ENCODE measurements at places on chromosomes 6 and 20.
A peak's percentile ranks its signal among the peaks of the same experiment; 100 is the strongest.

- DNase-seq, result no peak
These were observed 145.2 kb downstream of the SOBP start for GRCh38 chr6:107635057-107635515.

- DNase-seq, result no peak
These were observed 31.5 kb downstream of the CFAP61 start for GRCh38 chr20:20083807-20084206.

DNA sequence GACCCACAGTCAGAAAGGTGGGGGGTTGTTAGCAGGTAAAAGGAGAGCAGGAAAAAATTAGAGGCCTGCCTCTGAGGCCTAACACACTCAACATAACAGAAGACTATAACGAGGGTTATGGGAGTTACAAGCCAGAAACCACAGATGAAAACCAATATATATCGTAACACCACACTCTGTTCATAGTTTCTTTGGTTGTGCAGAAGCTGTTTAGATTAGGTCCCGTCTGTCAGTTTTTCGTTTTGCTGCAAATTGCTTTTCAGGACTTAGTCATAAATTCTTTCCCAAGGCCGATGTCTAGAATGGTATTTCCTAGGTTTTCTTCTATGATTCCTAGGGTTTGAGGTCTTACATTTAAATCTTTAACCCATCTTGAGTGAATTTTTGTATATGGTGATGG is 3.7 kb upstream of the MAP3K5 start:
- DNase-seq, result no peak

GRCh38 chr6:165266191-165266590 is 43.2 kb downstream of the C6orf118 start:
- DNase-seq, result no peak

DNA sequence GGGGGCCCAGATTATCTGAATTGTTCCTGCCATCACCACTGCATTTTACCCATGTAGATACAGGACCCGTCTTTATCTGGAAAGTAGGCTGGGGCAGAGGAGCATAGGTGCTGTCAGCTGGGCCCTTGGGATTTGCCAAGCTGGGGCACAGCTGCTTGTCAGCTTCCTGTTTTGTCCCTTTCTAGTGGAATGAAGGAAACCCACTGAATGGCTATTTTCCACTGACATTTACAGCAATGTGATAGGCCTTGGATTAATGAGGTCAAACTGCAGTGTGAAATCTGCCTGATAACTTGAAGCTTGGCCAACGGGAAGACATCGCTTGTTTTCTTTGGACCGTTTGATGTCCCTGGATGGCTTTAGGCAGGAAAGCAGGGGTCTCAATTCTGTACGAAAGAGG is 6.7 kb downstream of the PPP1R16B start:
- DNase-seq, result no peak

GRCh38 chr6:30894935-30895334 is 10.6 kb downstream of the DDR1 start:
- DNase-seq, result no peak

- DNase-seq, result no peak
These were observed 4.1 kb downstream of the HLA-B start for GRCh38 chr6:31352683-31353383.

DNA sequence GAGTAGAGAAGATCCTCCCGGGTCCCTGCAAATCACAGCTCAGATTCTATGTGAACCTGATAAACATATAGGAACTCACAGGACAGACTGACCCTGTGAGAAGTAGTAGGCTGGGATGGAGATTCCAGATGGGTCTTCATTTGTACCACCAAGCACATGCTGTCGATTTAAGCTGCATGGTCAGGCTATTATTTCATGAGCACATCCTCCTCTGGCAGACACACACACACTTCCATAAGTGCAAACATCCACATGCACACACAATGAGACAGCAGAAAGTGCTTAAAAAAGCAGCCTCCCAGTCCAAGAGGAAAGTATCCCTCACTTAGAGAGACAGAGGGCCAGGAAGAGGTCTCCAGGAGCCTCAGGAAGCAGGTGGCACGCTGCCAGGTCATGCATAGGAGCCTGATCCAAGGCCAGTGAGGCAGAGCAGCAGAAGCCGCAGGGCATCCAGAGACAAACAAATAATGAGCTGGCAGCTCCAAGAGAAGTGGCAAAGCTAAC is 131.8 kb downstream of the UNC5CL start:
- DNase-seq, result no peak

- no peak for DNase-seq
These were observed 7.3 kb downstream of the PNRC1 start for GRCh38 chr6:89087881-89088280.

DNA sequence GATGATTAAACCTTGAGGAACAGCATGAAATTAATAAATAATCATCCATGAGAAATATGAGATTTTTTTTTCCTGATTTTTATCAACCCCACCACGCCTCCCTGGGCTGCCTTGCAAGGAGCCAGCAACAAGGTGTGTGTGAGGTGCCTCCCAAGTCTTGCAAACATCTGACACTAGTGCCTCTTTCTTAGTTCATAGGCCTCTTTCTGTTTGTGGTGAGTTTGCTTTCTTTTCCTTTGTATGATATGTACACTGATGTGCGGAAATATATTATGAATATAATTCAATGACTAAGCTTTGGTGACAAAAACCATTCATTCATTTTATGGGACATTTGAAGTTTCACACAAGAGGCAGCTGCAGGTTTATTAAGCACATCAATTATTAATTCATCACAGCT is 63.2 kb upstream of the SYNDIG1 start:
- DNase-seq, result no peak

GRCh38 chr6:90947184-90948064 is 360.6 kb upstream of the MAP3K7 start:
- no peak for DNase-seq

DNA sequence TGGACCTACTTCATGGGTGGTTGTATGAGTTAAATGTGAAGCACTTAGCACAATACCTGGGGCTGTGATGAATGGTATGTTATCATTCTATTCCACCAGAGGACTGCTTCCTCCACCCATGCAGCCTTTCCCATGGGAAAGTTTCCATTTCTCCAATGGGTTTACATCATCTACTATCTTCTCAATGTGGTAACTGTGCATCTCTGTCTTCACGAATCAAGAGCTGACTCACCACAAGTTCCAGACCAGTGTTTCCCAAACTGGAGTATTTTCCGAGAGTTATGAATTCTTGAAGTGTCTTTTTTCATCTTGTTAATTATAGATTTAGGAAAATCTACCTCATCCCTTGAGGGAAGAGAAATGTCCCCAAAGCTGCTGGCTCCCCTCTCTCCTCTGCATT is 182.8 kb downstream of the UNC5CL start:
- DNase-seq, result no peak

- DNase-seq, result no peak
These were observed 974.1 kb downstream of the EYS start for GRCh38 chr6:64732888-64733287.

DNA sequence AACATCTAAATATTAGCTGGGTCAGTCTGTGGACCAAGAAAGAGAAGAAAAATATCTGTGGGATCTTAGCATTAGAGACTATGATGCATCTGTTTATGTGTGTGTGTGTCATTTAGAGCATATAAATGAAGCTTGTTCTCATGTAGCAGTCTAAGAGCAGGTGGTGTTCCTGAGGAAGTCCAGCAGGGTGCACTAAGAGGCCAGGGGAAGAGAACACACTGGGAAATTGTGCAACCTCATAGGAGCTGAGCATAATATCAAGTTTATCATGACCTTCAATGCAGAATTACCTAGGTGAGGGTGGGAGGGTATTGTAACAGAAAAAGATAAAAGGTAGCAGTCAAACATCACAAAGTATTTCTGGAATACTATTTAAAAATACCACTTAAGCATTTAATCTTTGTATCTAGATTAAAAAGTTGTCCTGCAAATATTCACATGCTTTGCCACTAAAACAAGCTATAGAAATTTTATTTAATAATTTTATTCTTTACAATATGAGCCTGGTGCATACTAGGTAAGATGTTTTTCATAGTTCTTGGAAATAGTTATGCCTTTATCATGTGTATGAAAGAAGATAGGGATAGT is 80.5 kb downstream of the SMPDL3A start:
- DNase-seq, result no peak

- DNase-seq, result no peak
These were observed 82.2 kb upstream of the LRFN2 start for GRCh38 chr6:40669343-40669742.

DNA sequence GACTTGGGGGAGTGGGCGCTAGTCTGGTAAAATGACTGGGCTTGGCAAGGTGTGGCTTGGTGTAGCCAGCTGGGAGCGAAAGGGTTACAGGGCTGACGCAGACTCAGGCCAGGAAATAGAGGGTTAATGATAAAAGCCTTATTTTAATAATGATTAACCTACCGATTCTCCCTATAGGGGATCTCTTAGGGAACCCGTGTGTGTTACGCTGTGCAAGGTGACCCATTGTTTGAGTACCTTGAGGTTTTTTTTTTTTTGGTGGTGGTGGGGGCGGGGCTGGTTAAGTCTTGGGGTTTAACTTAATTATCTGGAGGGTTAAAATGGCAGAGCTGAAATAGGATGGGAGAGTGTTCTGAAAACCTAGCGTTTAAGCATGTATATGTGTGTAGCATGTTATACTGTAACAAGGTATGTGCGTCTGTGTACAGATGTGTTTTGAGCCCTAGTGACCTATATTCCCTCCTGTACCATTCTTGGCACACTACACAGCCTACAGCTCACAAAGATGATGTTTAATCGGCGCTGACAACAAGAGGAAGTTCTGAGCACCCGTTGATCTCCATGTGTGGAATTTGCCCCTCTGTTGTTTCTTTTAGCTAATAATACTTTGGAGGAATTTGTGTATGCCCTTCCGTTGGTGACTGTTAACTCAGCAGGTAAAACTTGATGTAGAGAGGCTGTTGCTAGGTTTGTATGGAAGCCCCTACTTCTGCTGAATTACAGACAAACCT is 1.3 kb downstream of the CARMIL1 start:
- no peak for DNase-seq

DNA sequence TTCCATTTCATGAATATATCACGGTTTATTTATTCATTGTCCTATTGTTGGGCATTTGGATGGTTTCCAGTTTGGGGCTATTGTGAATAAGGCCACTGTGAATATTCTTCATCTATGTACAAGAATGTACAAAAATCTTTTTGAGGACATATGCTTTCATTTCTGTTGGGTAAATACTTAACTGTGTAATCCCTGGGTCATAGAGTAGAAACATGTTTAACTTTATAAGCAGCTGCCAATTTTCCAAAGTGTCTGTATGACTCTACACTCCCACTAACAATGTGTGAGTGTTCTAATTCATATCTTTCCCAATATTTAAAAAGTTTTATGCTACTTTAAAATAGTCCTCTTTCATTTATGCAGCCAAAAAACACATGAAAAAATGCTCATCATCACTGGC is 98.6 kb downstream of the UST start:
- no peak for DNase-seq

- DNase-seq, result no peak
These were observed 311.2 kb upstream of the OPRM1 start for GRCh38 chr6:153727885-153728284.

DNA sequence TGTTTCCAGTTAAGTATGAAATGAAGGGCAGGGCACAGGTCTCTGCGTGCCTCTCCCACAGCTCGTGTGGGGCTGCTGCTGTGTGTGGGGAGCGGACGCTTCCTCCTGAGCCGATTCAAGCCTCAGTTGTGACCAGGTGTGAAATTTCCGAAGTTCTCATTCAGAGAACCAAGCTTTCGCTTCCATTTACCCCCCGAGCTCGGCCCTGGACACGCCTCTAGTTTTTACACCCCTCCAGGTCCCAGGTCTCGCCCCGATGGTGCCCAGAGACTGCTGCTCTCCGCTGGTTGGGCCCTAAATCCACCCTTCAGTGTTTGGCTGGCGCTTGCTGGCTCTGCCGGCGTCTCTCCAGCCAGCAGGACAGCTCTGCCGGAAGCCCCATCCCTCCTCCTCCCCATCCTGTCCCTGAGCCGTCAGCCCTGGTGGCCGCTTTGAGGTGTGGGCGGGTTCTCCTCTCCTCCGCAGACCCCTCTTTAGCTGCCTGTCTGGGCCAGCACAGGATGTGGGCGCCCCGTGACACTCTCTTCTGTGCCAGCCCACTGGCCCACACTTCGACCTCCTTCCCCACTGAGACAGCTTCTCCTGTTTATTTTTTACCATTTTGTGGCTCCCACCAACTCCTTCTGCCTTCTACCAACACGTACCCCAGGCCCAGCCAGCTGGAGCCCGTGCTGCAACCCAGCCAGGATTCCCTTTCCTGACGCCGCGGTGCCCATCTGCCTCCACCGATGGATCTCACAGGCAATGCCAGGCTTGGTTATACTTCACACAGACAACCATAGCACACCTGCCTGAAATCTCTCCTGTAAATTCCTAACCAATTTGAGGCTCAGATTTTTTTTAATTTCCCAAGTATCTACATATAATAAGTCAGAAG is 142.8 kb downstream of the DLL1 start:
- DNase-seq, result peak; percentile 23

DNA sequence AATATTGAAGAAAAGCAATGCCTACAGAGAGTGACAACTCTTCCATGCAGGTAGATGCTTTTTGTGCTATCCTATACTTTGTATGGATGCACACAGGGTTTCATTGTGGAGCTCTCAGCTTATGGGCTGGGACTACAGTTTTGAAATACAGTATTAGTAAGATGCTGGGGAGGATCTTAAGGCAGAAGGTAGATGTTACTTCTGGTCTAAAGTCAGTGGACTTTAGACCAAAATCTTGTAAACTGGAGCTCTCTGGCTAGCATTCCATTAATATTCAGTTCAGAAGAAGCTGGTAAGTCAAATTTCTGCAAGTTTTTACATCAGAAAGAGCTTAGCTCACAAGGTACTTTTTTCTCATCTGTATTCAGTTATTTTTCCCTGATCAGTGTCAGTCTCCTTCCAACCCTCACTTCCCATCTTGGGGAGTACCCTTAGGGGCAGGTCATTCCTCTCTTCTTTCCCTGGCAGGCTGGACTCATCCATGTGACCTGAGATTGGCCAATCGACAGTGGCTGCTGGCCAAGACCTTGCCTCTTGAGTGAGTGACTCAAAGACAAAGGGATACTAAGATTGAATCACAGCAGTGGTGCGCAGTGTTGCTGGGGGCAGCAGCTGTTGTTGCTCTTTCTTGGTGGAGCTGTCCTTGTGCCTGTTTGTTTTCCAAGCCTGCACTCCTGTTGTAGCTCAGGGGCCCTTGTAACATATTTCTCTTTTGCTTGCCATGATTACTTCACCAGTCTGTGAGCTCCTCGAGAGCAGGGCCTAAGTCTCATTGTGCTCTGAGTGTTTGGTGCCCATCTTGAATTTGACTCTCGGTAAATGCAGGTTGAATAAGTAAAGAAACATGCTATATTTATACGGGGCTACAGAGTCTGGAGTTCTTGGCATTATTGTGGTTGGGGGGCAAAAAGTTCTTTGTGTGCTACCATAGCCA is 2.8 kb upstream of the PHF20 start:
- DNase-seq, result no peak

- DNase-seq, result peak; percentile 74
These were observed 35.7 kb upstream of the HLA-E start for GRCh38 chr6:30453508-30454116.

DNA sequence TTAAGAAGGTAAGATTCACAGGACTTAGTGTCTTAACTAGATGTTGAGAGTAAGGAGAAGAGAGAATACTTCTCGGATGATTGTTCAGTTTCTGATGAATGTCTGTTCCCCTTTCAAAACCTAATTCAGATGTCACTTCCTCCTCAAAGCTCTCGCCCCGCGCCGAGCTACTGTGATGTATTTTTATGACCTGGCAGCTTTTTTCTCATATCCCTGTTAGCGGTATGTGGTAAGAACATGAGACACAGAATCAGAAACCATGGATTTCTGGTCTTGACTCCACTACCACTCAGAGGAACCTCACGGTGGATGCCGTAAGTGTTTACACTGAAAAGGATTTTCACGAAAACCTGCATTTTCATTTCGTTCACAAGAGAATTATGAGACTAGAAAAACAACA is 48.4 kb downstream of the CEP43 start:
- no peak for DNase-seq

All from activated CD4-positive, alpha-beta T cell treated with anti-CD3 and anti-CD28 coated beads for 1 hour (primary cell).